KG1 (cell line): ENCODE measurements at places on chromosomes 7 and 10.

DNA sequence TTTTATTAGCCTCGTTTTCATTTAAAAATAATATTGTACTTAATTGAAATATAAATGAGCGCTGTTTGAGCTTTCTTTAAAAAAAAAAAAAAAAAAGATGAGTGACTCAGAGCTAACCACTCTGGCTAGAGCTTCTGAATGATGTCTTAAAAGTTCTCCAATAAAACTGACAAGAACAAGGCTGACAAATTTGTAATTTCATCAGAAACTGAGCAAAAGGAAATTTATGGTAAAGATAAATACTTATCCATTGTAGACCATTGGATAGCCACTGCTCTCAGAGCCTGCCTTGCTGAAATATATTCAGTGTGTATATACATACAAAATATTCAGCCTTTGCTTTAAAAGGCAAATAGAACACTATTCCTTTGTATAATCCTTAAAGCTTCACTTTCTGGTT, 91.2 kb upstream of the OIT3 start:
- no peak for DNase-seq

DNA sequence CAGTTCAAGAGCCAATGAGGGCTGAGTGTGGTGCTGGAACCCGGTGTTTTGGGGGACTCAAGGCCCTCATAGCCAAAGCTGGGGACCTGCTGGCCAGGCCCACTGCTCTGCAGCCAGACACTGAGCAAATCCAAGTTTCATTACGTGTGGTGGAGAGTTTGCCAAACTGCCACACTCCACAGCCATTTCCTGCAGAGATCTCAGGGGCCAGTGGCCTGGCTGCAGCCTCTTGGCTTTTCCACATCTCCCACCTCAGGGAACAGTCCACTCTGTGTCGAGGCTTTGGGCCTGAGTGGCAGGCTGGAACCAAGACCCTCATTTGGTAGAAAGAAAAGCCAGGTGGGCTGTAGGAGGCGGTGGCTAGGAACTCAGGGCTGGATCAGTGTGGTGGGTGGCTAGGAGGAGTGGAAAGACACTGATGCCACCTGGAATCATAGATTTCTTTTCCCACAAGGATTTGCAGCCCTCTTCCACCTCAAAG, 3.2 kb downstream of the HOXA11 start:
- DNase-seq: no peak

GRCh38 chr10:21022821-21023220, 125.7 kb upstream of the NEBL start:
- DNase-seq: no peak

DNA sequence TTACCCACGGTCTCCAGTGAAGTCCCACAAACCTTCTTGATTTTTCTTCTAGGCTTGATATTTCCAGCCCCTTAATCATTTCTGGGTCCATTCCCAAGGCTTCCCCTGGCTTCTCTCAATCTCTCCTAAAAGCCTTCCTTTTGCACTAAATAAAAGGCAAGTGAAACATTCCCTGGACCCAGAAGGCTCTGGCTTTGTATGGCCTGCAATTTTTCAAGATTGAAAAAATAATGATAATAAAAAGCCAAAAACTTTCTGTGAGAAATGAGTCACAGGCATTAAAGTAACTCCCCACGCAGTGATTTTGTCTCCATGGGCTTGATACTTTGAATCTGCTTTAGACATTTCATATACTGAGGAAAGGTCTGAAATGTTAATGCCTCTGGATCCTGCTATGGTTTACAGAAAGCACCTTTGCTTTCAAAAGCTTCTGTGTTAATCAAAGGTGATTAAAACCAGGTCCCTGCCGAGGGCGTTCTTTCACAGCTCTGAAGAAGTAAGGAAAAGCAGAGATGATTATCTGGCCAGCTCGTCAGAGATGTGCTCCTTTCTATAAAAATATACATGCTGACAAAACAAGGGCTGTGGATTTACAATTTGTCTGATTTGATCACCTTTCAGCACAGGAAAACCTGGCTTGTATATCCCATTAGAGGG, 118.9 kb upstream of the TMEM72 start:
- no peak for DNase-seq
